ENCODE measurements at places on chromosomes 5 and 9.

DNA sequence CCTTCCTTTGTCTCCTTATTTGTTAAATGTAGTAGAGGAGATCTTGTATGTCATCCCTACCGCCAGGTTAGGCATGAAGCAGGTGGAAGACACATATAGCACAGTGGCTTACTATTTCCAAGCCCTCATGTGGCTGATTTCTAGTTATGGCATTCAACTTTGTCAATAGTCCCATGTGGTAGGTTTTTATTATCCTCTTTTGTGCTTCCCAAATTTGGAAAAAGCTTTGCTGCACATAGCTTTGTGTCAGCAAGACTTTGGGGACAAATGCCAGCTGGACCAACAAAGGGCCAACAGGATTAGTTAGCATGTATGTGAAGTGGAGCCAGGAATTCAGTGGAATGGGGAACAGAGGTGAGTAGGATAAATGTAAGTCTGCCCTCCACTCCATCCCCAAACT is 276.3 kb downstream of the PSAT1 start:
- DNase-seq, result no peak

- DNase-seq, result no peak
Measured at GRCh38 chr9:6758248-6758497, 400 bp downstream of the KDM4C start.

DNA sequence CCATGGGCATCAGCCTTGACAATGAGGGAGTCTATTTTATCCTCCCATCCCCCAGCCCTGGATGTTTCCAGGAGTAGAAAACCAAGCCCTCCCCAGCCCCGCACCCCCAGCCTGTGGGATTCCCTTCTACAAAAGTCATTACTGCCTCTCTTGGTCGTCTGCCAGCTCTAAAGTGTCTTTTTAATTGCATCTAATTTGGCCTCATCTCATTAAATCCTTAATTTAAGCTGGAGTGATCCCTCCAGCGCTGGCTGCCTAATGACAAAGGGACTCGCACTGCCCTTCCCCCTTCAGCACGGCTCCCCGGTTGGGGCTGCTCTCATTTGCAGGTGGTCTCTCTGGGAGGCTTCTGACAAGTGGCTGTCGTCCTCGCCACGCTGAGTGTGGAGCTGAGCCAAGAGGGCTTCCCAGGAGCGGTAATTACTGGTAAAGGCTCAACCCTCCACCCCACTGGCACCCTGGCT is 107.9 kb upstream of the ALDH1B1 start:
- peak; percentile 98 for DNase-seq

- no peak for DNase-seq
Measured at GRCh38 chr5:126182971-126183695, 240.1 kb upstream of the GRAMD2B start.

DNA sequence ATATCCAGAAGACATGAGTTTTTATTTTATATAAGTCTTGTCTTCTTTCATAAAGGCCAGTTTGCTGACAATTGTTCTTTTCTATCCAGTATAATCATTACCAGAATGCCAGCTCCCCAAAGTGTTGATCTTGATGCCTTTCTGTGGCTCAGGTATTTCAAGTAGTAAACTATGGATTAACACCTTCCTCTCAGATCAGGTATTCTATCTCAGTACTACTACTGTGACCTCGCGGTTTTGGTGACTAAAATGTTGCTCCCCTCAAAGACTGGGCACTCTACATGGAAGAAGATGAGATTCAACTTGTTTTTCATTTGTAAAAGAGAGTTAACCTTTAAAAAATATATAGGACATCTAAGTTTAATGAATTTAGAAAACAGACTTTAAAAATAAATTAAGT is 58.1 kb downstream of the GNG10 start:
- no peak for DNase-seq

GRCh38 chr9:98091735-98092612 is 27.0 kb downstream of the TRIM14 start:
- DNase-seq, result no peak

DNA sequence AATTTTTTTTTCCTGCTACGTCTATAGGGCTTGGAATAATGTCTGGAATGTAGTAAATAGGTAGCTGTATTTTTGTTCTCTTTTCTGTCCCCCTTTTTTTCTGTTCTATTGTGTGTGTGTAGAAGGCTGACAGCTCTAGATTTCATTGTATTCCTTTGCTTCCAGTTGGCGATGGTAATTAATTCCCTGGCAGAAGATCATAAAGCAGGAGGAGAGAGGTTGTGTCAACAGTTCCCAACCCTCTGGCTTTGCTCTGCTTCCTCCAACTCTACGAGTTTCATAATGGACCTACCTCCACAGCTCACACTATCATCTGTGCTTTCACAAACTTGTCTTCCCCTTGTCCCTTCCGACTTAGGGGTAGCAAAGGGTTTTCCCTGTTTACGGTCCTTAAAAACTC is 117.9 kb upstream of the CDH18 start:
- DNase-seq, result no peak

GRCh38 chr9:122016309-122016708 is 76.8 kb downstream of the TTLL11 start:
- DNase-seq, result no peak

- DNase-seq, result no peak
Measured at GRCh38 chr5:107275333-107275732, 395.4 kb downstream of the EFNA5 start.

GRCh38 chr5:16383544-16384052 is 82.0 kb downstream of the ZNF622 start:
- no peak for DNase-seq

GRCh38 chr5:30994902-30995301 is 198.6 kb upstream of the CDH6 start:
- no peak for DNase-seq

- no peak for DNase-seq
Measured at GRCh38 chr5:172835290-172835993, 1.4 kb downstream of the ERGIC1 start.

- no peak for DNase-seq
Measured at GRCh38 chr5:171207256-171207847, 101.7 kb upstream of the TLX3 start.

- no peak for DNase-seq
Measured at GRCh38 chr9:95776176-95776575, 99.3 kb upstream of the ERCC6L2 start.
